ENCODE measurements at places on chromosomes 11 and 22.

DNA sequence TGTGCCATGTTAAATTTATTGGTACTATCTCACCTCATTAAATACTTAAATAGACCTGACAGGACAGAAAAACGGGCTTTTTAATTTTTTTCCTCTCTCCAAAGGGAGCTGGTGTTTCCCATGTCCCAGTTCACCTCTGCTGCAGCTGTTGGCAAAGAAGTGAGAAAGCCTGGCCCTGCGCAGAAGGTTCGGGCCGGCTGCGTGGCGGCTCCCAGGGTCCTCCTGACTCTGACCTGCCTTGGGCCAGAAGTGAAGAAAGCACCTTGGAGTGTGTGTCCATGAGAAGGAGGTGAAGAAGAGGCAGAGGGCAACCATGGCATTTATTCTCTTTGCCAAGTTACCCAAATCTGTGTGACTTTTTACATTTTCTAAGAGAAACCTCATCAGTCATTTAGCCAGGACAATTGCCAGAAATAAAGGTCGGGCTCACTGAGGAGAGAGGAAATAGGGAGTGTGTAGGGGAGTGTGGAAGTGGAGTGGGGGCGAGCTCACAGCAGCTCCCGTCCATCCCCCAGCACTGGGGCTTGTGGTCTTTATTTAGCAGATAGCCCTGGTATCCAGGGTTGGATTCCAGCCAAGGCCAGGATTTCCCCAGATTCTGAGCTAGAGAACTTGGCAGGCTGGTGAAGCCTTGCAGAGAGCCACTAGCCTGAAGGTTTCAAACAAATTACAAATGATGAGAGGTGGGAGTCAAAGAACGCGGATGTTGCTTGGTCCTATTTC is 102.4 kb upstream of the CADM1 start:
- no peak for DNase-seq

GRCh38 chr11:118212131-118212725 is 12.6 kb downstream of the JAML start:
- no peak for DNase-seq

GRCh38 chr22:36977401-36977861 is 41.8 kb downstream of the TST start:
- peak; percentile 71 for DNase-seq

DNA sequence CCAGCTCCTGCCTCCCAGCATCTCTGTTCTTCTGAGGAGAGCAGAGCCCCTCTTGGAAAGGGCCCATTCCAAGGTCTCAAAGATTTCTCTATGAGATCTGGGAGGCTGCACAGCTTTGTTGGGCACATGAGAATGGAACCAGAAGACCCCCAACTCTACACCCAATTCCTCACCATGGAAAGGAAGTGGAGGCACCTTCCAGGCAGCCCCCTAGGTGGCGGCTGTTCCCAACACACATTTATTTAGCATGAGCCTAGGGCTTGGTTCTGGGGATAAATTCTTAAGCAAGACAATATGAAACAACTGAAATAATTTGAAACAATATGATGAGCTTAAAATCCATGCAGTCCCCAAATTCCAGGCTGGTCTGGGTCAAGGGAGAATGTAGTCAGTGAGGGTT is 100.4 kb downstream of the TIMP3 start:
- DNase-seq: no peak

DNA sequence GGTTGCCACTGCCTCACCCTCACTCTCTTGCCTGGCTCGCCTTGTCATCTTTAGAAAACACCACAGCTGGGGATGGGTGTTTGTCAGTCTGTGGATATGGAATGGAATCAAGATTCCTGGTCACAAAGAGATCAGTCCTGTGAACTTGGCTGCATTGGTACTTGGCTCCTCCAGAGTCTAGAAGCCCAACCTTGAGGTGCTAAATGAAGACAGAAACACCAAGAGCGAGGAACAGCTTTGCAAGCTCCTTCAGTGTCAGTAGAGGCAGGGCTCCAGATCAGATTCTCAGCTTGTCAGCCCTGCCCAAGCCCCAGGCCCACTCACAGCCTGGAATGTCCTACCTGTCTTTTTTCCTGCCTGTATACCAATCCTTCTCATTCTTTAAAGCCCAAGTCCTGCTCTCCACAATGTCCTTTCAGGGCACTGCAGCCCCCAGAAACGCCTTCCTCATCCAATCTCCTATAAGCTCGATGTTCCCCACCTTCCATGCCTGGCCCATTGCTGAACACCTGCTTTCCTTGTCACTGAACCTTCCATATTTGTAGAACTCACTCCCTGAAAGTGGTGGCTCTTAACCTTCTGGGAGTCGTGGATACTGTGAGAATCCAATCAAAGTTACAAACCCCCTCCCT is 188.9 kb downstream of the BCR start:
- DNase-seq: no peak

GRCh38 chr11:94780432-94780831 is 12.3 kb downstream of the AMOTL1 start:
- no peak for DNase-seq

- no peak for DNase-seq
Observed at GRCh38 chr22:32378707-32379272, 21.1 kb downstream of the RFPL3 start.

GRCh38 chr11:10092426-10092825 is 201.6 kb downstream of the SBF2 start:
- no peak for DNase-seq

DNA sequence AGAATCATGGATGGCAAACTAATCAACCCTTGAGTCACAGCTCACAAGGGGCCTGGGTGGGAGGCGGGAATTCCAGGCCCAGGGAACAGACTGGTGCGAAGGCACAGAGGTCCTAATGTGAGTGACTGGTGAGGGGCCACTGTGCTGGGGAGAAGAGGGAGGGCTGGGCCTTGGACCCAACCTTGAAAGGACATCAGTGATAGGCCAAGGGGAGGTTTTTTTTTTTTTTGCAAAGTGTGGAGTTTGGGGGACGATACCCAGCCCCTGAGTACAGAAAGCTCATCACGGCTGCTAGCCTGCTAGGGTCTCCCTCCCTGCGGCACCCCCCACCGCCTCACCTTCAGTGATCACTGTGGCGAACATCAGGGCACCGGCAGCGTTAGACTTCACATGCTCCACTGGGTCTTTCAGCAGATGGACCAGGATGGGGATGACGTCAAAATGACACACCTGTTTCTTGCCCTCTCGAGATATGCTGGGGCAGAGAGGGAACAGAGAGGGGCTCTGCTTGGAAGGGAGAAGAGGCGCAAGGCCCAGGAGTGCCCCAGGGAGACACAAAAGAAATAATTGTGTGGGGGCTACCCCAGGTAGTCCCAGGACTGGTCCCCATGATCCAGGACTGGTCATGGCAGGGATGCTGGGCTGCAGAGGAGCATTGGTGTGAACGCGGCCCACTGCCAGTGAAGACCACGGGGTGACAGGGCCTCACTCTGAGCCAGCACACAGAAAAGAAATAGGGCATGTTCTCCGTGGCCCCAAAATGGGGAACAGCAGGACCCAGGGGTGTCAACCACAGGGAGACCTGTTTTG is 8.6 kb upstream of the GNAZ start:
- DNase-seq: no peak

DNA sequence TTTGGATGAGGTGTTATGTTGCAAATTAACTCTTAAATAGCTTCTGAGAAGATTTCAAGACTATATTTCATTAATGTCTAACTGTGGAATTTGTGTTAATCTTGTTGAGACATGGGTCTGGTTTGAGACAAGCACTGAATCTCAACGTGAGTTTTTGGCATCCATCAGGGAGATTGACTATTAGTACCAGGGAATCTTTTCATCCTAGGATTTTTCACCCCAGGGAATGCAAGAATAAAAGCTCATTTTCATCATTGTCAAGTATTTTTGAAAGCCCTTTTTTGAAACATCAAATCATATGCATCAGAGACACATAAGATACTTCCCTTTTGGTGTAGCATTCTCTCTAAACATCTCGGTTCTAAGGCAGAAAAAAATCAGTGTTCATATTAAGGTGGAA is 19.5 kb downstream of the OR5T2 start:
- DNase-seq: no peak

- DNase-seq: no peak
Observed at GRCh38 chr11:95296621-95297025, 65.6 kb upstream of the SESN3 start.

- DNase-seq: peak; percentile 9
Observed at GRCh38 chr11:8604078-8604723, 10.2 kb upstream of the STK33 start.

GRCh38 chr11:28697920-28698827 is 590.0 kb downstream of the METTL15 start:
- no peak for DNase-seq

DNA sequence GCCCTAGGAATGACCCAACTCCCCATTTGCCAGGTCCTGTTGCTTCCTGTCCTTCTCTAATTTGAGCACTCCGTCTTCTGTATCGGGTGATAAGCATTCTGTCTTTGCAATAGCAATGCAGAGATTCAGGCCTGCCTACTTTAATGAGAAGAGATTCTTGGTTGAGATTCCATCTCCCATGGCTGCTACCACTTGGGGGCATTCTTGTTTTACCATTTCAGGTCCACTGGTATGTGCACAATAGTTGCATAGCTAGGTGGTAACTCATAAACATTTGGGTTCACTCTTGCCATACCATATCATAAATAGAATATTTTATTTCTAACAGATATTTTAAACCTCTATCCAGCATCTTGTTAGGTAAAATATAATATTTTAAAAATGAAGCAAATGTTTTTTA is 34.4 kb upstream of the CALCB start:
- no peak for DNase-seq

DNA sequence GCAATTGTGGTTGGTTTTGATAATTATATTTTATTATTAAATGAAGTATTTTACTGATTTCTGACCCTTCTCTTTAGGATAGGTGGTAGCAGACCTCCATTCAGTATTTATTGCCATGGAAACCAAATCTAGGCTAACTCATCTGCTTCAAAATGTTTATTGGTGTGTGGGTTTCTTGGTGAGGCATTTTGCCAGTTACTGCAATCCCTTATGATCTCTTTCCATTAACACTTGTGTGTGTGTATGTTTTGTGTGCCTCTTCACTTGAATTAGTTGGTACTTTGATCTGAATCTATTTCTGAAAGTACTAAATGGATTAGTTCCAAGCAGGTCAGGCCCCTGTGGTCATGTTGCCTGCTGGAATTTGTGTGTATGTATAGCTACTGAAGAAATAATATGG is 184.4 kb upstream of the C11orf87 start:
- DNase-seq: no peak

Data from immature natural killer cell (primary cell).